ENCODE measurements at places on chromosomes 4 and X.

- DNase-seq: no peak
Measured at GRCh38 chr4:168449719-168450452, 30.4 kb downstream of the DDX60L start.

DNA sequence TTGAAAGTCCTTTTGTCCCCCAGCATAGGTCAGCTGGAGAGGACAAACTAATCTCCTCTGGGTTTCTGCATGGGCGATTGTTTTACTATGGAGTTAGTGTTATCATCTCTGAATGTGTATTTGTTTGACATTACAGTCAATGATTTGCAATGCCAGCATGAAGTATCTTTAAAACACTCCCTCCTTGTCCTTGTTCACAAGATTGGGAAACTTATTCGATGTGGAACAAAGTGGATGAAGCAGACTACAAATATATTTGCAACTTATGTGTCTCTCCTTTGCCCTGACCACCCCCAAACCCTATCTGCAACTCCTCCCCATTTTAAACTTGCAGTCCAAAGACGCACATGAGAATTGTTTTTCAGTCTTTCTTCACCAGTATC is 1.5 kb upstream of the PITX2 start:
- DNase-seq: no peak

DNA sequence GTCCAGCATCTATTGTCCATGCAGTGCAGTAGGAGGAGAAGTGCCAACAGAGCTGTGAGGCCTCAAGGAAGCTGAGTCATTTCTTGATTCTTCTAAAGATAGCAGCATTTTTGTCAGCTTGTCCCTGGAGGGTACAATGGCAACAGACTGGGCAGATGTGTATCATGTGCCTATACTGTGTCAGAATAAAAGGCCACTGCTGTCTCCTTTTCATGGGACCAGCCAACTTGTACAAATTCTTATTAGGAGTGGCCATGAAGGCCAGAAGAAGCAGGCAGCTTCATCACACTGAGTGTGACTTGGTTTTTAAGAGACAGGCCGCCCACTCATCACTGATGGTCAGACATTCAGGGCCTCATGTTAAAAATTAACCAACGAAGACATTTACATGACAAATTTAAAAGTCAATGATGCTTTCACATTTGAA is 185.0 kb upstream of the FAM241A start:
- DNase-seq: no peak

GRCh38 chr4:118997601-118998000 is 108.9 kb downstream of the SYNPO2 start:
- DNase-seq: no peak

GRCh38 chrX:145213504-145213903 is 33.8 kb upstream of the SPANXN1 start:
- no peak for DNase-seq

DNA sequence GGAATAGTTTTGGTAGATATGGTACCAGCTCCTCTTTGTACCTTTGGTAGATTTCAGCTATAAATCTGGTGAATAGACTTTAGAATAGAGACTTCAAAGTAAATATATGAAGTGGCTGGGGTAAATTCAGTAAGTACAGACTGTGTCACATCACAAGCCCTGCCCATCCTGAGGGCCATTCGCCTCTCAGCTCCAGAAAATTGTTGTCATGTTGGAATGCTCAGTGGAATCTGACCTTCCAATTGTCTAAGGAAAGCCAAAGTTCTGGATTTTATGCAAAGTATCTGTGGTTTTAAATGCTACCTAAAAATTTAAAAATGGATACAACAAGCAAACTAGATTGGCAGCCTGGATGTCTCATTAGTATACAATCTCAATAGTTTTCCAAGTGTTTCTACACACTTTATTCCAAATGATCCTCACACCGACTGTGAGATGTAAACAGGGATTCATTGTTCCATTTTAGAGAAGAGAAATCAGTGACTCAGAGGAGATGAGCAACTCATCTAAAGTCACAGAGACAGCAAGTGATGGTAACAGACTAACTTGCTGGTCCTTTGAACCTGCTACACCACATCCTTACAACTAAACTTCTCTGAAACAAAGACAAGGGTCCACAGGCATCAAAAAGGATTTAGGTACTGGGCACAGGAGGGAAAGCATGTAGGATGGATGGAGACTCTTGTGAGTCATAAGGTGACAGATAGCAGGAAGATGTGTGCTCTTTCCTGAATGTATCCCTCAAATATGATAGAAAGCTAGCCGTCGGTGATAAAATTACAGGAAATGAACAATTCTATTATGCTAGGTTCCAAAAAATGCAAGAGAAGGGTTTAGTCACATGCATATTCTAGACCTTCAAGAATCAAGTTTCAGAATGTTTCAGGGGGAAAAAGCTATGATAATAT is 127.3 kb downstream of the ATP10D start:
- DNase-seq: no peak

- DNase-seq: no peak
Measured at GRCh38 chrX:137305404-137305803, 260.5 kb upstream of the ZIC3 start.

DNA sequence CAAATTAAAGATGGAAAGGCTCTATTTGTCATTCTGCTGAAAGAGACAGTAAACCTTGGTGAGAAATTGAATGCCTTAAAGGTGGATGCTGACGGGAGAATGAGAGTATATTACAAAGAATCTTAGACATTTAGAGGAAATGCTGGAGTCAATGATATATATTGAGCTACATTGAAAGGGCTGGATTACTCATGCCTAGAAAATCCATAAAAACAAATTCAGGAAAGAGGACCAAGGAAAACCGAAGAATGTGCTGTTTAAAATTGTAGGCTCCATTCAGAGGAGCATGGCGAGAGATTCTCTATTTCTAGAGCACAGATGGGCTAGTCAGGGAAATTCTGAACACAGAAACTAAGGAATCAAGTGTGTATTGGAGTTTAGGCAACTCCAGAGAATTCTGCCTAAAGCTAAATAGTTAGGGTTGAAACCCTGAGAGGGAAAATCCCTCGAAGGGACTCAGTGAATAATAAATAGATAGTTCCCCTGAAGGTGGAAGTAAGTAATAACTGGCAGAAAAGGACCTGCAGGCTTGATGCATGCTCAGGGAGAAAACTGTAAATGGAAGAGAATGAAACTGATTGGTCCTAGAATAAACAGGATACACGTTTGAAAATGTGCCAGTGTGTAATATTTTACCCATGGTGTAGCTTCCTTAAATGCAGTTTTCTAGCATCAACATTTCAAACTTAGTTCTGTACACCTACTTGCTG is 1532.4 kb upstream of the TENM3 start:
- DNase-seq: no peak

DNA sequence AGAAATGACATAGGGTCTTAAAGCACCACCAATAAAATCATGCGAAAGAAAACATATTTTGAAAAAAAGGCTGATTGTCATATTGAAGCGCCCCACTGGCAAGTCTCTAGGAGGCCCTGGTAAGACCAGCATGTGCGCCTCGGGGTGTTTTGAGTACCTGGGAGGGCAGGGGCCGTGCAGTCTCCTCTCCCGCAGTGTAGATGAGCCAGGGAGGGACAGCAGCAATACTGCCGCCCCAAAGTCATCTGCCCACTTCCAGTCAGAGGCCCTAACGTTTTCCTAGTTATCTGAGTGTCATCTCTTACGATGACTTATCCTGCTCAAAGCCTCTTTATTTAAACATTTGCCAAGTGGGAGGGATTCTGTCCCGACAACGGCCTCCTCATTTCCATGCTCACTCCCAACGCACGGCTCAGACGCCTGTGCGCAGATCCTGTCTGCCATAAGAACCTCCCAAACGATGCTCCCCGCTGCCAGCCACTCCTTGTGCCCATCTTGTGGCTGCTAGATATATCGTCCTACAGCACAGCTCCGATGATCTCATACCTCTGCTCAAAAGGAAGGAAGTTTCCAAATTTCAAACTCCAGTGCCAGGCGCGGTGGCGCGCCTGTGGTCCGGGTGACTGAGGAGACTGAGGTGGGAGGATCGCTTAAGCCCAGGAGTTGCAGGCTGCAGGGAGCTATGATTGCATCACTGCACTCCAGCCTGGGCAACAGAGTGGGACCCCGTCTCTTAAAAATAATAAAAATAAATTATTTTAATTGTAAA is 17.2 kb upstream of the SCRG1 start:
- peak; percentile 46 for DNase-seq

GRCh38 chrX:109890910-109891502 is 111.9 kb upstream of the TMEM164 start:
- DNase-seq: peak; percentile 31

GRCh38 chrX:102672856-102673255 is 21.6 kb downstream of the GPRASP1 start:
- no peak for DNase-seq

GRCh38 chr4:40350627-40351227 is 15.6 kb downstream of the CHRNA9 start:
- DNase-seq: no peak

- peak; percentile 38 for DNase-seq
Measured at GRCh38 chrX:17860811-17861488, at the start of gene RAI2. TSS of gene RAI2 (minus strand) at chrX:17861298. CDS start at chrX:17802010, 59,288 bp downstream.

GRCh38 chr4:2742823-2743517 is 13.2 kb downstream of the TNIP2 start:
- no peak for DNase-seq

GRCh38 chrX:17846045-17846444 is 15.1 kb downstream of the RAI2 start:
- DNase-seq: no peak

DNA sequence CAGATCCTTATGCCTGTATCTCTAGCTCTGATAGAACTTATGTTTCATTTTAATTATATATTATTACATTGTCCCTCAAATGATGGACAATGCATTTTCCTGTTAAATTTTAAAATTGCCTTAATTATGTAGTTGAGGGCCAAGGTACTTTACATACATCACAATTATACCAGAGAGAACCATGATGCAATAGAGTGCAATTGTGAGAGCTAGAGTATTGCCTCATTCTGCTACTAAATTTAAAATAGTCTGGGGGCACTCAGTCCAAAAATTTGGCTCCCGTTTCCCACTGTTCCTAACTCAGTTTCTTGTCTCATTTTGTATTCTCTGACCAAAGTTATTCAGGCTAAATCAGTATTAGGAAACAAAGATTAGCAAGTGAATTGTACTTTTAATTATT is 378.5 kb upstream of the ZFP42 start:
- no peak for DNase-seq

DNA sequence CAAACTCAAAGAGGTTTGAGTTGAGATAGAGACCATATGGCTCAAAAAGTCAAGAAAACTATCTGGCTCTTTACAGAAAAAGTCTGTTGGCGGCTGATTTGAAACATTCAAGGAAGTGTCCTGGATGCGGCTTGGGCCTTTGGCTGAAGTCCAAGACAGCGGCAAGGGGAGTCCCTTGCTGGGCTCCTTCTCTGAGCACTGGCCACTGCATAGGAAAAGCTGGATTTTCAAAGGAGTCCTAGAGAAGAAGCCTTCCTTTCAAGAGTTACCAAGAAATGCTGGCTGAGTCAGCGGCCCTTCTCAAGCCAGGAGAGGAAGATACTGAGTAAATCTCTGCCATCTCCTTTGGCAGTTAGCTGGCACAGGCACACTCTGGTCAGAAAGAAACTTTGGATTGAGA is 12.1 kb downstream of the APLN start:
- peak; percentile 48 for DNase-seq

DNA sequence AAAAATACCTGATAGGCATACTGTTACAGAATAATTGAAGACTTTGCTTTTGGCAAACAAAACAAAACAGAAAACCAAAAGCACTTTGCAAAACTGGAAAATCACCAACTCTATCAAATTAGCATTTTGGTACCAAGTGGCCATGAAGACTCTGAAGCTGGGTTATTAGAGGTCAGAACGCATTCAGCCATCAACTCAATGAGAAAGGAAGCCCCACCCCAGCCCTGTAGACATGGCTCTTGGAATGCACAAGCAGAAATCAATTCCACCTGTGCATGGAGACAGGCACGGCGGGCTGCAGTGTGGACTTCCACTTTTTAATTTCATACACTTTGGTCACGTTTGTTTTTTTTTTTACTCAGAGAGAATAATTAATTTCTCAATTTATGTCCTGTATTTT is 93.6 kb upstream of the DHX15 start:
- no peak for DNase-seq

- no peak for DNase-seq
Measured at GRCh38 chr4:187302457-187303150, 578.9 kb upstream of the FAT1 start.

DNA sequence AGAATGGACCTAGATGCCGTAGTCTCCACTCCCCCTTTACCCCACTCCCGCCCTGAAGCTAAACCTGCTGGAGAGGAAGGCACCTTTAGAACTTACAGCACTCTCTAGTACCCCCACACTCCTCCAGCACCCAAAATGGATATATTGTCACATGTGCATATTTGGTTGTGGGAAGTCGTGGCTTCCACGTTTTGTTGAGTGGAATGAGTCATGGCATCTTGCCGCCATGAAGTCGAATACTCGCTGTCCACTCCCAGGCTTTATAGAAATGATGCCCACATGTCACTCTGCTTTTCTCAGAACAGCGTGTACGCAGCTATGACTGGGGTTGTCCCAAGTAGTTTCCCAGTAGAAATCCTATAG is 545 bp downstream of the ABCE1 start:
- peak; percentile 57 for DNase-seq

GRCh38 chr4:187128222-187128621 is 404.6 kb upstream of the FAT1 start:
- no peak for DNase-seq

DNA sequence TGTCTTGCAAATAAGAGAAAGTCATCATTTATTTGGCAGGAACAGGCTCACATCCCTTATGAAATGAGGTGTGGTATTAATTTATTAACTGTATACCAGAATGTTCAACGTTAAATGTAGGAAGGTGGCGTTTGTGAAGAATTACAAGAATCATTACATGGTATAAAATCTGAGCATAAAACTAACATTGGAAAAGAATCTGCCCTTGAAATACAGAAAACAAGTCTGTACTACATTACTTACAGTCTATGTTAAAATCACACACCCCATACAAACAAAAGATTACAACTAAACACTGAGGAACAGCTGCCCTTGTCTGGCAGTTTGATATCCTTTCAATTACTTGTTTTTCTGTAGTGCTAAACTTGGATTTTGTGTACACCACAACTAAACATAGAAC is 131.1 kb downstream of the DCHS2 start:
- no peak for DNase-seq

DNA sequence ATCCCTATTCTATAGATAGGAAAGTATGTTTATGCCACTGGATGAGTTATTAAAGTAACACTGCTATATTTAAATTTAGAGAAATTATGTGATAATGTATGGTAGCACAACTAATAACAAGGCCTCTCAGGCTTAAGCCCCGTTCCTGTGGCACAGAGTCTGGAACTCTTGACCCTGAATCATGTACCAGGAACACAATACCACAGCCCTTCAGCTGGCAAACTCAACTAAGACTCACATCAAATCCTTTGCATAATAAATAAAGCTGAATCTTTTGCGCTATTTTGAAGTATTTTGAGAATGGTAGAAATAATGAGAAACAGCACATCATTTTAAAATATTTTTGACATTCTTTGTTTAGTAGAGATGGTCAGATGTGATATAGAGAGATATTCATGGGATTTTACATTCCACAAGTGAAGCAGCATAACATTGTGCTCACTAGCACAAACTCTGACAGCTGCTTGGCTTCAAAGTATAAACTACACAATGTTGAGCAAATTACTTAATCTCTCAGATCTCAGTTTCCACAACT is 478.4 kb upstream of the FAM241A start:
- DNase-seq: no peak
